ENCODE measurements at places on chromosomes 5 and 9. TPM values are rescaled to one million over a fixed set of nuclear protein-coding genes. Genes with fewer than 3 reads are reported as not detected.

LCN10 gene
- 14.7 TPM for polyA plus RNA-seq

BARHL1 gene
- polyA plus RNA-seq = not detected

AQP7 gene
- polyA plus RNA-seq = 161 TPM

PCDHB15 gene
- 2.5 TPM for polyA plus RNA-seq

SLC25A2 gene
- polyA plus RNA-seq = 0.14 TPM

SLC44A1 gene
- polyA plus RNA-seq = 5.8 TPM

RNF183 gene
- not detected for polyA plus RNA-seq

PROB1 gene
- 22.2 TPM for polyA plus RNA-seq

ADAMTS16 gene
- polyA plus RNA-seq = not detected

QRFP gene
- polyA plus RNA-seq = 0.05 TPM

MBLAC2 gene
- polyA plus RNA-seq = 2.3 TPM

SOX30 gene
- 0.41 TPM for polyA plus RNA-seq

PTGES gene
- 3.7 TPM for polyA plus RNA-seq

FOXD4L3 gene
- polyA plus RNA-seq = 0.05 TPM

SPATA31D4 gene
- not detected for polyA plus RNA-seq

RASEF gene
- 0.02 TPM for polyA plus RNA-seq

CRHBP gene
- polyA plus RNA-seq = 4.5 TPM

GLE1 gene
- polyA plus RNA-seq = 10.6 TPM

PCDHGA1 gene
- polyA plus RNA-seq = 0.70 TPM

SHLD3 gene
- 2.6 TPM for polyA plus RNA-seq

AGXT2 gene
- not detected for polyA plus RNA-seq

RUSC2 gene
- 23.6 TPM for polyA plus RNA-seq

LRRC70 gene
- 3.8 TPM for polyA plus RNA-seq

CYLC2 gene
- not detected for polyA plus RNA-seq

TLX3 gene
- polyA plus RNA-seq = not detected

CMBL gene
- 39.9 TPM for polyA plus RNA-seq

NUP214 gene
- polyA plus RNA-seq = 12.0 TPM

SLCO4C1 gene
- 0.05 TPM for polyA plus RNA-seq

OLFM1 gene
- 19.1 TPM for polyA plus RNA-seq

ZNF608 gene
- polyA plus RNA-seq = 16.4 TPM

RIC1 gene
- polyA plus RNA-seq = 3.2 TPM

CDKN2B gene
- 1.9 TPM for polyA plus RNA-seq

TCERG1 gene
- polyA plus RNA-seq = 17.8 TPM

MYOZ3 gene
- 3.3 TPM for polyA plus RNA-seq

CDH10 gene
- polyA plus RNA-seq = 0.97 TPM

UCK1 gene
- polyA plus RNA-seq = 31.5 TPM

PCDHGB4 gene
- 2.0 TPM for polyA plus RNA-seq

LRRC26 gene
- not detected for polyA plus RNA-seq

CDHR2 gene
- not detected for polyA plus RNA-seq

PCDHA9 gene
- polyA plus RNA-seq = not detected

KIAA0825 gene
- polyA plus RNA-seq = 0.43 TPM

CDC25C gene
- polyA plus RNA-seq = not detected

PRR16 gene
- 7.5 TPM for polyA plus RNA-seq

Measured in right cardiac atrium (tissue), 5 donors.